ENCODE measurements at places on chromosomes 2 and 18.
A peak's percentile ranks its signal among the peaks of the same experiment; 100 is the strongest.

DNA sequence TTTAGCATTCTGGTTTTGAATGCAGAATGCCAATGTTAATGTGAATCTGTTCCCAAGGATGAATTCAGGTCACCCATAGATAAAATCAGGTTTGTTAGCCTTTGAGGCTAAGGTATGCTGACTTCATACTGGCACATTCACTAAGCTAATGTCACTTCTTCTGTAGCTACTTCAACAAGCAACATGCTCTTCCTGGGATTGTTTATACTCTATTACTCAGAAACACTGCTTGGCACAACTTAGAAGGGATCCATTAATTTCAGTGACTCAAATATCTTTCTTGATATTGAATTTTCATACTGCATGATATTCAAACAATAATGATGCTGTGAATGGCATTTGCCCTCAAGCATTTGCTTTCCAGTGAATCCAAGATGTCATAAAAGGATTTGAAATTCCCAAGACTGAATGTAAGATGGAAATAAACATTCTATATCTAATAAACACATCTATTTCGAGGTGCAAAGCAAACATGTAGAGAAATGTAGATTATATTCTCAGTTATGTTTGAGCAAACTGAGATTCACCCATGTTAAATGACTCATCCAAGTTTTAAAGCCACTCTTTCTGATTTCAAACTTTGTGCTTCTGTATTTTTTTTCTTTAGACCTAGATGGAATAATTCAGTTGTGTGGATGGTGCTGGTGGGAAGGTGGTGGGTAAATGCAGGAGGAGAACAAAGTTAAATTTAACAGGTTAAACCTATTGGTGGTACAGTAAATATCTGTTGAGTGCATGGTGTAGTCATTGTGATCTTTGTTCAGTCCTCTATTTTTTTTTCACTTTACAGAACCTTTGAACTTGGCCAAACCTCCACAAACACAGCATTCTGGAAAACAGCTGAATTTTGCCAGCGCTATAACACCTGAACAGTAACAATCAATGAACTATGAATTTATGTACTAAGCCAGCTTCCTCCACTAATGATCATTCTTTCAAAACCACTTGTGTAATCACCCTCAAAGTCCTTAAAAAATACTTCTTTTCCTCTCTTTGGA is 162.1 kb upstream of the XIRP2 start:
- no peak for DNase-seq

- no peak for DNase-seq
Measured at GRCh38 chr2:36562973-36563532, 34.9 kb downstream of the FEZ2 start.

- peak; percentile 96 for DNase-seq
Measured at GRCh38 chr2:112627060-112628040, 18.4 kb upstream of the SLC20A1 start.

GRCh38 chr2:44722026-44722625 is 219.4 kb upstream of the SIX3 start:
- DNase-seq: no peak

GRCh38 chr2:221289389-221289788 is 282.7 kb downstream of the EPHA4 start:
- DNase-seq: peak; percentile 31

DNA sequence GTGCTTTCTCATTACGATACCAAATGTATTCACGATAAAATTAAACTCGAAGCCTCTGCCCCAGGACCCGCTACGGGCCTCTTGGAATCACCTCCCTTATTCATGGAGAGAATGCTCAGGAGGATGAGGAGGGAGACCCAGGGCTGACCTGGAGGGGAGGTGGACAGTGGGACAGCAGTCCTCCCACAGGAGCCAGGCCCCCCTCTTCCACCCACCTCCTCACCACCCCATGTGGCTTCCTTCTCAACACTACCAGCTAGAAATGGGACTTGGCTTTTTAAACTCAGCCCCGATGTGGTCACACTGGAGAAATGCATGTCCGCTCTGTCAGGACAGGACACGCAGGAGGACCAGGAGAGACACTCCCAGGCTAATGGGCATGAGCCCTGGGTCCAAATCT is 147.9 kb upstream of the ID2 start:
- no peak for DNase-seq

GRCh38 chr18:23485386-23485785 is 17.9 kb upstream of the RMC1 start:
- DNase-seq: no peak

GRCh38 chr2:20224164-20224715 is 690 bp downstream of the SDC1 start:
- no peak for DNase-seq

GRCh38 chr2:225366731-225367130 is 32.8 kb upstream of the NYAP2 start:
- DNase-seq: no peak

- DNase-seq: no peak
Measured at GRCh38 chr2:20542269-20542668, 95.4 kb downstream of the RHOB start.

- peak; percentile 69 for DNase-seq
Measured at GRCh38 chr2:11996618-11997017, 250.2 kb downstream of the LPIN1 start.

GRCh38 chr2:238914648-238915015 is 66.7 kb downstream of the TWIST2 start:
- peak; percentile 35 for DNase-seq

- no peak for DNase-seq
Measured at GRCh38 chr2:207863345-207863744, 93.6 kb upstream of the FZD5 start.

DNA sequence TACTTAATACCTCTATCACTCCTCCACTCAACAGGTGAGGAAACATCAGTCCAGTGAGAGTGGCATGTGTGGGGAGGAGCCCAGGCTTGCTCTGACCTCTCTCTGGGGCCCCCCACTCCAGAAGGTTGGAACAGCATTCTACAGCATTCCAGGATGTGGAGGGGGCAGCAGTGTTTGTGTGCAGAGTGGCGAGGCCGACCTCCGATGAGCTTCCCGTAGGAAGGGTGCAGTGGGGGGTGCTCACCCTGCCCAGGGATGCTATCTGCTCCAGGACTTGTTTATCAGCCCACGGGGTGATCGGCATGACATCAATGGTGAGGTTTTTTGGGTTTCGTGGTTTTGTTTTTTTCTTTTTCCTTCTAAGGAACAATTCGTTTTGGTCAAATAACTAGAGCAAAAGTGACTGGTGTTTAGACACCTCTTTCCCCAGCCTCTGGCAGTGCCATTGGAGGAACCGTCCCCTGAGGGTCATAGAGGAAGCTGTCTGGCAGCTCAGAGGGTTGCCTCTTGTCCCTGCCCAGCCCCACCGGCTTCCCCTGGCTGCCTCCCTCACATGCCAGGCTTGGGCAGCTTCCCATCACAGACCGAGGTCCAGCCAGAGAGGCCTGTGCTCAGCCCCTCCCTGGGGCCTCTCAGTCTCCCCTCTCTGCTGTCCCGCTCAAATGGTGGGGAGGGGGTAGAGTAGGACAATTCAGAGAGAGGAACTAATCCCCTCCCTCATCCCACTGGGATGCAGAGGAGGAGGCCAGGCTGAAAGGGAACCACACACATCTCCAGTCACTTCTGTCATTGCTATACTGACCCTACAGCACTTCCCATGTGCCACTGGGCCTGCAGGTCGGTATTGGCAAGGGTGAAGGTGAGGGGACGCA is 96.5 kb downstream of the ZFP36L2 start:
- DNase-seq: no peak

GRCh38 chr2:205972113-205972512 is 113.9 kb downstream of the INO80D start:
- no peak for DNase-seq

- no peak for DNase-seq
Measured at GRCh38 chr2:111665551-111666116, 218.4 kb downstream of the ANAPC1 start.

DNA sequence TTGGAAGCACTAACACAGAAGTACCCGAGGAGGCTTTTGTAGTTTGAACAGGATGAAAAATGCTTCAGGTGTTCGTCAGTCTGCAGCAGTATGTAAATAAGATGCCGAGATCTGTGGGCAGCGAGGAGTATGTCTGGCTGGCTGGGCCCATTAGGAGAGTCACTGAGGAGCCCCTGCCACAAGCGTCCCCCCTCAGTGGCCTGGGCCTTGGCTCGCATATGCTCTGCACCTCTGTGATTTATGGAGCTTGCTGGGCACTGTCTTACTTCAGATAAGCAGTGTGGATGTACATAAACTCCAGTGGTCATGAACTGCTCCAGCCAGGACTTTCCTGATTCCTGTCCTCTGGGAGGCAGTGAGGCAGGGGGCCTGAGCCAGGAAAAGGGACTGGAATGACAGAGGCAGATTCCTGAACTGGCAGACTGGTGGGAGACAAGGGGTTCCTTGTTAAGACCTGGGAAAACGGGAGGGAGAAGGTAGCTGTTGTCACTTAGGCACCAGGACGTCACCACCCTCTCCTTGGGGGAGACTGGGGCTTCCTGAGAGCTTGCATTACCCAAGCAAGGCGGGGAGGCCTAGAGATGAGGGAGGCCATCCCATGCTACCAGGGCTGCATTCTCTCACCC is 46.0 kb downstream of the CELF4 start:
- DNase-seq: no peak

DNA sequence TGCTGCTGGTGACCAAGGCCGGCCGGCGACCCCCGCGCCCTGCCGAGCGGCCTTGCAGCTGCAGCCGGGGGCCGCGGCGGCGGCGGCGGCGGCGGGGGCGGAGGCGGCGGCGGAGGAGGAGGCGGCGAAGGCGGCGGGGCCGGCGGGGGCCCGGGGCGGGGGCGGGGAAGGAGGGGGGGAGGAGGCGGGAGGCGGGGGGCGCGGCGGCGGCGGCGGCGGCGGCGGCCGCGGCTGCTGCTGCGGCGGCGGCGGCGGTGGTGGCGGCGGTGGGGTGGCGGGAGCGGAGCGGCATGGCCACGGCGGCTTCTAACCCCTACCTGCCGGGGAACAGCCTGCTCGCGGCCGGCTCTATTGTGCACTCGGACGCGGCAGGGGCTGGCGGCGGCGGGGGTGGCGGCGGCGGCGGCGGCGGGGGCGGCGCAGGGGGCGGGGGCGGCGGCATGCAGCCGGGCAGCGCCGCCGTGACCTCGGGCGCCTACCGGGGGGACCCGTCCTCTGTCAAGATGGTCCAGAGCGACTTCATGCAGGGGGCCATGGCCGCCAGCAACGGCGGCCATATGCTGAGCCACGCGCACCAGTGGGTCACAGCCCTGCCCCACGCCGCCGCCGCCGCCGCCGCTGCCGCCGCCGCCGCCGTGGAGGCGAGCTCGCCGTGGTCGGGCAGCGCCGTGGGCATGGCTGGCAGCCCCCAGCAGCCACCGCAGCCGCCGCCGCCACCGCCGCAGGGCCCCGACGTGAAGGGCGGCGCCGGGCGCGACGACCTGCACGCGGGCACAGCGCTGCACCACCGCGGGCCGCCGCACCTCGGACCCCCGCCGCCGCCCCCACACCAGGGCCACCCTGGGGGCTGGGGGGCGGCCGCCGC is 1.5 kb downstream of the POU3F3 start:
- DNase-seq: no peak

DNA sequence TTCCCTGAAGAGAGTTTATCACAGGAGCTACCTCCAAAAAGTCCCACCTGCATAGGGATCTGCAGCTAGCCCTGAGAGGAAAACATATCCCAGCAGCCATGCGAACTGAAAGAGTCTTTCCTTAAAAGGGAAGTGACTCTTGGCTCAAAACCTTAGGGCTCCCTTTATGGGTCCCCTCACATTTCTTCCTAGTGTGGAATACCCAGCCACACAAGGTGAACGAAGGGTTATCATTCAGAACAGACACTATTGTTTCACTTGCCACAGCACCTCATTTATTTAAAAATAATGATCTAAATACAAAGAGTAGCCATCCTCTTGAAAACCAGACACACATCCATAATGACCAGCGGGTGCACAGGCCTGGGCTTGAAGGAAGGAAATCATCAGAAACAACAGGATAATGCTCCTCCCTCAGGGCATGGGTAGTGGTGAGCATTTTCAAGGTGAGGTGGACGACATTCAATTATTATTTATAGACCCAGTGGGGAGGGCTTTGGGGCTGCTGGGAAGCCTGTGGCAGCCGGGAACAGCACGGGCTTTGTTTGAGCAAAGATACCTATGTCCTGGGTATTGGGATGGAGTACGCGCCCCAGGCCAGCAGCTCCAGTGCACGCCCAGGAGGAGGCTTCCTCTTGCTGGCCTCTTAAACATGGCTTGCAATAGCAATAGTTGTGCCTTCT is 119.0 kb upstream of the ITGA6 start:
- no peak for DNase-seq

- DNase-seq: no peak
Measured at GRCh38 chr18:22043837-22044236, 125.6 kb upstream of the GATA6 start.

DNA sequence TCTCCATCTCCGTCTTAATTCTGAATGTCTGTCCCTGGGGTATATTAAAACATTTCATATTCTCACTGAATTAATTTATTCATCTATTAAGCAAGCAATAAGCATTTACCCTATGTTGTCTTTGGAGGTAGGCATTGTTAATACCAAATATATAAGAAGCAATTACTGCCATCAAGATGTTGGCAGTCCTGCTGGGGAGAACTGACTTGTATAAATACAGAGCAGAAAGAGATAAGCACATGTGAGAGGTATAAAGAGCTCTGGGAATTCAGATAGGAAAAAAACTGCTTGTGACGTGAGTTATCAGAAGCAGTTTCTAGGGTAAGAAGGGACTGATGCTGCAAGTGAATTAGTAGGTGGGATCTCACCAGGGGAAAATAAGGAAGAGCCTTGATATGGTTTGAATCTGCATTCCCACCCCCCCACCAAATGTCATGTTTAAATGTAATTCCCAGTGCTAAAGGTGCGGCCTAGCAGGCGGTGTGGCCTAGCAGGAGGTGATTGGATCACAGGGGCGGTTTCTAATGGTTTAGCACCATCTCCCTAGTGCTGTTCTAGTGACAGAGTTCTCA is 286.8 kb downstream of the RAD51AP2 start:
- DNase-seq: no peak

DNA sequence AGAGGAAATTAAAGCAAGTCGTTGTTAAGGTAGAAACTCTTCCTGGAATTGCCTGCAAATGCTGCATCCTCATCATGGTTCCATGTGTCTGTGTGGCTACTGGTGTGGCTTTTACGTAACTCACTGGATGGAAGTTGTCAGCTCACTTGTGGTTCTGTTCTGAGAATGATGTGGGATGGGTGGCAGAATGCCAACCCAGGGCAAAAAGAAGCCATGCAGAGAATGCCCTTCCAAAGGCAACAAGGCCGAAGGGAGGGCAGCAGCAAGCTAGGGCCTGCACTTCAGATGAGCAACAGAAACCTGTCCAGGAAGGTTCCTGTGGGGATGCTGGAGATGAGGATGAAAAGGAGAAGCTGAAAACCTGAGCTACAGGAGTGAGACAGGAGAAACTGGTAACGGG is 10.4 kb upstream of the NAPG start:
- no peak for DNase-seq

DNA sequence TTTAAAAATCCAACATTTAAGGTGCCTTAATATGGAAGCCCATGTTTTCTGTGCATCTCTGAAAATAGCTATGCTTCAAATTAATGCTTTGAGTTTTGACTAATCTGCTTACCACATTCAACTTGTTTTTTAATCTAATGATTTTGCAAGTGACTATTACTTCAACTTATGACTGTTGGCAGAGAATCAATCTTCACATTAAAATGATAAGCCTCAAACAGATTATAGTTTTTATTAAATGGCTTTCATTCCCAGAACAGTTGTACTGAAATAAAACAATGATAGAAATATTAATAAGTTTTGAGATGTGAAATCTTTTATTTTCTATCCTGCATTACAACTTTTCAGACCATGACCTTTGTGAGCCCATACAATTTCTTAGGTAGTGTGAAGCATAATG is 347.5 kb downstream of the ZNF804A start:
- no peak for DNase-seq

- DNase-seq: no peak
Measured at GRCh38 chr2:9238591-9239326, 32.1 kb downstream of the ASAP2 start.

Measured in HS-5 (cell line).